ENCODE measurements at places on chromosomes 2 and 18.

GRCh38 chr2:188292348-188293239 is 920 bp downstream of the GULP1 start:
- no peak for DNase-seq

GRCh38 chr2:174002679-174003078 is 37.5 kb upstream of the SP3 start:
- no peak for DNase-seq

GRCh38 chr2:154614906-154615305 is 83.6 kb upstream of the KCNJ3 start:
- DNase-seq = no peak

- DNase-seq = no peak
These were observed 28.5 kb downstream of the PSME4 start for GRCh38 chr2:53942280-53942679.

GRCh38 chr18:5962362-5962761 is 67.0 kb upstream of the TMEM200C start:
- DNase-seq = no peak

Measured in left renal pelvis (tissue), 4 donors.